ENCODE measurements at places on chromosomes 5 and 9.

- DNase-seq = no peak
Measured at GRCh38 chr5:90135779-90136378, 273.7 kb downstream of the CETN3 start.

DNA sequence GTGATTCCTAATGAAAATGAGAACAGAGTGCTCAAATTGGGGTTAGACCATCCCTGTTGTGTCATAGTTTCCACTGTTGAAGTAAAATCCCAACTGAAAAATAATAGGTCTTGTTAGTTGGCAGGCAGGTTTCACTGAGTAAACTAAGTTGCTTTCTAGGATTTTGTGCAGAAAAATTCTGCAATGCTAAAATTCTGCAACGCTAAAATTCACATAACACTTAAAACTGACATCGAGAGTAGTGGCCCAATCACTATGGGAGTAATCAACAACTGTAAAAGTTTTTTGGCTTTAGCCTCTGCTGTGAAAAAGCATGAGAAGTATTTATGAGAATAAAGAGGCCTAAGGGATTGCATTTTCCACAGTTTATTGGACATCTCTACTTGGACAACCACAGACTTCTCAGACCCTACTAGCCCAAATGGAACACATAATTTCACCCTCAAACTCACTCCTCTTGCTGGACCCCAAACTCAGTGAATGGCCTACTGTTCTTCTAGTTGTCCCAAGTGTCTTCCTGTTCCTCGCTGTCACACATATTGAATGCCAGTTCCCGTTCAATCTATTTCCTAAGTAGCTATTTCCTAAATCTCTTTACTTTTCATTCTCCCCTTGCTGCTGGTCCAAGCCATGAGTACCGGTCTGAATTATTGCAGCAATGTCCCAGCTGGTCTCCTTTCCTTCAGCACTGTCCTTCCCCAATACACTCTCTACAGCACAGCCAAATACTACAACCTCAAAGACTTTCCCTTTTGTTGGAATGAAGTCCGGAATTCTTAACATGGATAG is 355.4 kb downstream of the PDE4D start:
- no peak for DNase-seq

GRCh38 chr5:126780165-126780827 is 3.4 kb downstream of the LMNB1 start:
- peak; percentile 80 for DNase-seq

- peak; percentile 91 for DNase-seq
Measured at GRCh38 chr9:3732077-3733038, 206.6 kb upstream of the RFX3 start.

GRCh38 chr5:132057498-132058255 is 2.8 kb upstream of the IL3 start:
- DNase-seq = no peak

DNA sequence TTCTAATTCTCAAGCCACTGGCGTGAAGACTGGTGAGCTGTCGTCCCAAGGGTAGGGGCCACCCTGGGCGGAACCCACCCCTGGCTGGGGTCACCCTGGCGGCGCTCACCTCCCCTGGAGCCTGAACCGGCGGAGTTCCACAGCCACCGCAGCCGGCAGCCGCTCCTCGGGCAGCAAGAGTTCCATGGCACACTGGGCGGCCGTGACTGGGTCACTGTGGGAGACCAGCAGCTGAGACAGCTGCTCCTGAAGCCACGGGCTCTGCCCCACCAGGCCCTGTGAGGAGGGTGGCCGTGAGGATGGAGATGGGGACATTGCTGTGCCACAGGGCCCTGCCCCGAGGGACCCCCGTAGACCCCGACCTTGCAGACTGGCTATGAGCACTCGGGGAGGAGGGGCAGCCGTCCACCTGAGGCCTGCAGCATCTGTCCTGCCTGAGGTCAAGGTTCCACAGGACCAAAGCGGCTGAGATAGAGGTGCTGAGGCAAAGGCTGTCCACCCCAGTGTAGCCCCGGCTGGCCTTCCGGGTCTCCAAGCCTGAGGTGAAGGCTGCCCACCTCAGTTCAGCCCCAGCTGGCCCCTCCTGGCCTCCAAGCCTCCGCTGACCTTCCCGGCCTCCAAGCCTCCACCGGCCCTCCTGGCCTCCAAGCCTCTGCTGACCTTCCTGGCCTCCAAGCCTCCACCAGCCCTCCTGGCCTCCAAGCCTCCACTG is 50.6 kb upstream of the NRARP start:
- DNase-seq = no peak

DNA sequence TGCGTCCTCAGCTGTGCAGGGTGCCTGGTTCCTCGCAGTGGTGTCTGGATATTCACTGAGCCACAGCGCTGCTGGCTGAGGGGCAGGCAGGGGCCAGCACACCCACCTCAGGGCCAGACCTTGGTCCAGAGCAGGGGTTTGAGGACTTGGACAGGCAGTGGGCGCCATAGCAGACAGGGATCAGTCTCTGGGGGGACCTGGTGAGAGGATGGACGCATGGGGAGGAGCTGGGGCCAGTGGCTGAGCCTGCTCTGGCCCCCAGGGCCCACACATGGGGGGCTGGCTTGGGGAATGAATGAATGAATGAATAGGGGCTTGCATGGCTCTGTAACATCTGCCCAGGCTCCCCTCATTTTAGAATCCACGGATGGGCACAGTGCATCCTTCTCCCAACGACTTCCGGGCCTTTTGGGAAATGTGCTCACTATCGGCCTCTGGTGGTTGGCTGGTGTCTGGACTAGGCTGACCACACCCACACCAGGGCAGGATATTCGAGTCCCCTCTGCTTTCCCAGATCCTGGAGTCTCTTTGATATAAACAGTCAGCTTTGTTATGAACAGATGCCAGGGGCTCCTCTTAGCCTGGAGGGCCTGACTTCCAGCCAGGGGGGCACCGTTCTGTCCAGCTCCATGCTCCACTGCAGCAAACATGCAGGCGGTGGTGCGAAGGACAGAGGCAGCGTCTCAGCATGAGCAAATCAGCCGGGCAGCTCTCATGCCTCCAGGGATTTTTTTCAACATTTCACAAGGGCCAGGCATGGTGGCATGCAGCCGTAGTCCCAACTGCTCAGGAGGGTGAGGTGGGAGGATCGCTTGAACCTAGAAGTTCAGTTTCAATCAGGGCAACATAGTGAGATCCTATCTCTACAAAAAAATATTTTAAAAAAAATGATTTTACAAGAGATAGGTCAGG is 62.6 kb downstream of the NEK6 start:
- peak; percentile 64 for DNase-seq

DNA sequence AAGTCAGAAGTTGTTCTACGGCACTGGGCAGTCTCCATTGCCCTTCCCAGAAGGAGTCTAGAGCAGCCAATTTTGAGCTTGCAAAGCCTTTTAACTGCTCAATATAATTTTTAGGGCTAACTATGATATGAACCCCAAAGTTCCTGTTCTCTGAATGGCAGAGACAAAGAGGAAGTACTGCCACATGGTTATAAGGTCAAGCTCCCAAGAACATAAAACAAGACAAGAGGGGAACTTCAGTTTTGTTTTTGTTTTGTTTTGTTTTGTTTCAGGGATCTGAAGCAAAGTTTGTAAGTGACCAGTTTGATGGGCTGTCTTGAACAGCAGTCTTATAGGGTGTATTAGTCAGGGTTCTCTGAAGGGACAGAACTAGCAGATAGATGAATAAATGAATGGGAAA is 11.9 kb upstream of the SMC2 start:
- DNase-seq = no peak

DNA sequence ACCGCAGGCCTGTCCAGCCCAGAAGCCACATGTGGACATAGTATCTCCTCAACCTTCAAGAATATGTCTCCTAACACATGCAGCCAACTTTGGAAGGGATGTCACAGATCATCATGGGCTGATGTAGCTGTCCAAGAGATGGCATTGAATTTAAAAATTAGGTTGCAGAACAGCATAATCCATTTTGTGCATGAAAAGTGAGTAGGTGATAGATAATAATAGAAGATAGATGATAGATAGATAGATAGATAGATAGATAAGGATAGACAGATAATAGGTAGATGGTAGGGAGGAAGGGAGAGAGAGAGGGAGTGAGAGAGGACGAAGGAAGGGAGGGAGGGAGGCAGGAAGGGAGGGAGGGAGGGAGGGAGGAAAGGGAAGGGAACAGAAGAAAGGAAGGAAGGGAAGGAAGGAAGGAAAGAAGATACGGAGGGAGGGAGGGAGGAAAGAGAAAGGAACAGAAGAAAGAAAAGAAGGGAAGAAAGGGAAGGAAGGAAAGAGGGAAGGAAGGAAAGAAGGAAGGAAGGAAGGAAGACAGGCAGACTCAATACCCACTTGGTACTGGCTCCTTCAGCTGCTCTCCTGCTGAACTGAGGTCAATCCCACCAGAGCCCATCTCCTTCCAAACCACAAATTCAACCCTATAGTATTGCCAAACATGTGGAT is 28.9 kb upstream of the ERGIC1 start:
- no peak for DNase-seq

GRCh38 chr5:145210020-145210419 is 625.1 kb downstream of the PRELID2 start:
- no peak for DNase-seq

DNA sequence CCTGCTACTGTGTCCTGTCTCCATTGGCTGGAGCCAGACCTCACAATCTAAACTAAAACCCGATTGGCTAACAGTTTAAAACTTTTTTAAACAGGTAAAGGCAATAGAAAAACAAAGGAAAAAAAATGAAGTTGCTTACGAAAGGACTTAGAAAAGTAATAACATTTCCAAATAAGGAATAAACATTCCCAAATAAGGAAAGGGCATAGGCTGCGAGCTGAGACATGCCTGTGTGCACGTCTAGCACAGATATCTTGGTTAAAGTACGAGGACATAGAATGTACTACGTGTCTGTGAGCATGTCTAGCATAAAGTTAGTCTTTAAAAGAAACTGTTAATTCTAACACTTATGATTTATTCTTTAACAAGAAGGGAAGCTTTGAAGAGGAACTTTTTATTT is 15.3 kb upstream of the FAM120A start:
- no peak for DNase-seq

DNA sequence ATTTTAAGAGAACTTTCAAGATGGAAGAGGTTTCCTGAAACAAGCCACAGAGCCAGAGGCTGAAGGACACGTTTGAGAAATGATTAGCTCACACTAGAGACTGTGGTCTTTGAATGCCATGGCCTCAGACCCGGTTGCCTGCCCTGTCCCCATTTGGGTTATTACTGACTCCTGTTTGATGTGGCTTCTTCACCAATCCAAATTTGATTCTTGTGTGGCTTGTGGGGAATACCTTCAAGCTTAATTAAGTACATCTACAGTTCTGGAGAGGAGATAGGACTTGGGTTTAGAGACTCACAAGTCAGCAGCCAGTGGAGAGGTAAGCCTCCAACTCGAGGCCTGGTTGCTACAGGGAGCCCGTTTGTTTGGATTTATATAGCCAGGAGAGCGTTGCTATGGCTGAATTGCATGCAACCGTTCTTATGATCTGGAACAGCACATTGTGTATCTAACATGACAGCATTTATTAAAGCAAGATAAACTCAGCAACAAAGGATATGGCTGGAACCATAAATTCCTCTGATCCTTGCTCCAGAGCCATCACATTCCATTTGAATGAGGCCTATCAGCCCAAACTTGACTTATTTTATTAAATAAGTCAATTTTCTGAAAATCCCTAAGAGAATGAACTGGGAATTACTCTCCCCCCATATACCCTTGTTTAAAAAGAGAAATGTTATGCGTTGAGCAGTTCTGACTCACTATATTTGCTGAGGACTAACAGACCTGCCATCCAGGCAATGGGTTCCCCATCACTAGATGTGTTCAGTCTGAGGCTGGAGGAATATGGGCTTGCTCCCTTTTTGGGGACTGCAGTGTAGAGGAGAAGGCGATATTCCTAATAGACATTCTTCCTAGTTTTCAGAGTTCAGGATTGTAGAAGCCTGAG is 88.4 kb upstream of the TNFSF8 start:
- DNase-seq = peak; percentile 93

DNA sequence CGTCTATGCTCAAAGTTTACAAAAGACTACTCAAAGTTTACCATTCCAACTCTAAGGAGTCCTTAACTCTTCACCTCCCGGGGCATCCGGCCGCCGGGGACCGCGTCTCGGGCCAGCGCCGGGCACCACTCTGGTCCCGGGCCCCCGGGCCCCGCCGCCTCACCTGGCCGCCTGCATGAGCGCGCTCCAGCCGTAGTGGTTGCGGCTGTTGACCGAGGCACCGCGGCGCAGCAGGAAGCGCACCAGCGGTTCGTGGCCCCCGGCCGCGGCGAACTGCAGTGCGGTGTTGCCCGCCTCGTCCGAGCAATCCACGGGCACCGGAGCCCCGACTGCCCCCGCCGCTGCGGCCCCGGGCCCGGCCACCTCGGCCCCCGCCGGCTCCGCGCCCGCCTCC is 388 bp downstream of the ANKS6 start:
- DNase-seq = peak; percentile 18

DNA sequence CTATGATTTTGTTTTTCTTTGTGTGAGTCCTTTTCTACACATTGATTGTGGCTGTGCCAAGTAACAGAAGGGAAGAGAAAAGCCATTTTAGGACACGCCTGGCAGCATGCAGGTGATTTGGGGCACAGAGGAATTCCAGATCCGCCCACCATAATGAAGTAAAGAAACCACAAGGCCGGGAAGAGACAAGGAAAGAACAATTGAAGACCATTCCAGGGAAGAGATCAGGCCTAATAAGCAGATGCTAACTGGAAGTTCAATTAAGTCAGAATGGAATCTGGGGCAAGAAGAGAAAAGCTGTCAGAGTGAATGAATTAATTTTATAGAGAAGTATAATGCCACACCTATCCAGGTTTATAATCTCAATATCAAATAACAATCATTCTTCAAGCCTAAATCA is 110.2 kb upstream of the ISL1 start:
- no peak for DNase-seq

DNA sequence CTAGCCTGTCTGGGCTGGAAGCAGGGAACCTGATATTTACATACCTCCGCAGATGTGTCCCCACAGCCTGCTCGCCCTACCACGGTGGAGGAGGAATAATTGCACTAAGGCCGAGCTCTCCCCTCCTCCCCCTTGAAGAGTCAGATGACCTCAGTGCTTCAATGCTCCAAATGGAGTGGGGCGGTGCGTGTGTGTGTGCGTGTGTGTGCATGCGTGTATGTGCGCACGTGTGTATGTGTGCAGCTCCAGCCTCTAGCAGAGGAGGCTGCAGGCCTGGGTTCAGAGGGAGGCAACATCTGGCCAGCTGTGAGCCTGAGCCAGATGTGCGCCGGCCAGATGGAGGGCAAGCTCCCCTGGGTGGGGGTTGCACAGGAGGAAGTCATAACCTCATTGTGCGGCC is 90.5 kb downstream of the NRG2 start:
- DNase-seq = no peak

DNA sequence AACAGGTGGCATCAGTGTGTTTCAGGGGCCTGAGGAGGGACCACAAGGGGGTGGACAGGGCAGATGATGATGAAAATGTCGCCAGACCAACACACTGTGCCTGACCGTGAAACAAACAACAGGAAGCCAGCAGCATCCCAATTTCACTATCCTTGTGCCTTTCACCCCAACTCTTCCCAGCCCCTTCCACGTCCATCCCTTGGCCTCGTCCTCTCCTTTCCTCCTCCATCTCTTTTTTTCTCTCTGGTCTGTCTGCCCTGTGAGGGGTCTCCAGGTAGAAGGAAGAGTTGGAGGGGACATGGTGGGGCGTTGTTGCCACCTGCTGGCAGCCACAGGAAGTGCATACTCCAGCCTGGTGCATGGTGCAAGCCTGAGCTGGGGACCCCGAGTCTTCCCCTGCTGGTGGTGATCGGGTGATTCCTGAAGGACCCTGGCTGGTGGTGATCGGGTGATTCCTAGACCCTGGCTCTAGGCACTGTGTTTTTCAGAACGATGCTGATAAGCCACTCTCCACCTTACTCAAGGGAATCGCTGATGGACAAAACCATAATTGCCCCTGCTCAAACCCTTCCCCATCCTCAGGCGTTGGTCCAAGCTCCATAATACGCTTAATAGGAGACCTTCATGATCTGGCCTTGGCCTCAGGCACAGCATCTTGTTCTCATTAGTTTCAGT is 21.7 kb upstream of the NSD1 start:
- DNase-seq = peak; percentile 60
